T-helper 1 cell (primary cell): ENCODE measurements at places on chromosomes 5 and 9.

DNA sequence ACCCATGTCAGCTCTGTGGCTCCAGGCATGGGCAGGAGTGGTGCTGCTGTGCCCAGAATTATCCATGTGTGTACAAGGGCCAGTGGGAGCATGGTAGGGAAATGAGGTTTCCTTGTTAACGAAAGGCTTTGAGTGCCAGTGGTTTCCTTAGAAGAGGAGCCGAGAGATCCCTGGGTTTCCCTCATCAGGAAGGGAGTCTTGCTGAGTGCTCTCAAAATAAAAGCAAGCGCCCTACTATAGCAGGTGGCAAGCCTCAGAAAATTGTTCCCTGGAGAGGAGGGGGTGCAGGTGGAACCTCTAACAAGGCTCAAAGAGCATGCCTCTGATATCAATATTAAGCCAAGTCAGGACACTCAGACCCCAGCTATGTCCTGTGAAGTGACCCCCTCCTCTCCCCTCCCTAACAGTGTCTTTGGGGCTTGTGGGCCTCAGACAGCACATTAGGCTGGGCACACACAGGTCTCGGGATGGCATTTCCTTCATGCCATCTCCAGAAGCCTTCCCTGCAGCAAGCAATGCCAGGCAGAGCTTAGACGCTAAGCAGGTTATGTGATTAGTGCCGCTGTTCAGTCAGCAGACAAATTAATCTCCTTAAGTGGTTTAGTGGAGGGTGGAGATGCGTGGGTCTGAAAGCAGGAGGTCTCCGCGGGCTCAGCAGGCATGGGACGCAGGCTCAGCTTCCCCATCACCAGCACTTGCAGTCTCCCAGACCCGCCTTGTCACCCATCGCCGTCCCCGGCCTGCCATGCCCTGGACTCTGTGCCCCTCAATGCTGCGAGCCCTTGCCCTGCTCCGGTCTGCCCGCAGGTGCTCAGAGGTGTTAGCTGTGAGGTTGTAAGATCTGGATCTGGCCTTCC lies 60.0 kb upstream of the RARS1 start:
- no peak for DNase-seq

GRCh38 chr5:25646421-25647341 lies 1001.9 kb upstream of the CDH10 start:
- no peak for DNase-seq

GRCh38 chr9:74358959-74359358 lies 138.2 kb upstream of the RORB start:
- DNase-seq: no peak

DNA sequence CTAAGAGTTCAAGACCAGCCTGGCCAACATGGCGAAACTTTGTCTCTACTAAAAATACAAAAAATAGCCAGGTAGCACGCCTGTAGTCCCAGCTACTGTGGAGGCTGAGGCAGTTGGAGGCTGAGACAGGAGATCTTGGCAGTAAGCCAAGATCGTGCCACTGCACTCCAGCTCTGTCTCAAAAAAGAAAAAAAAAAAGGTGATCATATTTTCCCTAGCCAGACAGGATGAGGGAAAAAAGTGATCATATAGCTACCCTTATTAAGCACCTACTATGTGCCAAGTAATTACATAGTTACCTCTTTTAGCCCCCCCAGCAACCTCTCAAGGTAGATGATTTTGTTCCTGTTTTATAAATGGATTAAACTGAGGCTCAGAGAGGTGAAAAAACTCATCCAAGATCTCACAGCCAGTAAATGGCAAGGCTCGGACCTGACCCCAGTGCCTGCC lies 18.1 kb upstream of the RPL26L1 start:
- no peak for DNase-seq

GRCh38 chr5:104345222-104346016 lies 782.8 kb upstream of the NUDT12 start:
- DNase-seq: no peak

DNA sequence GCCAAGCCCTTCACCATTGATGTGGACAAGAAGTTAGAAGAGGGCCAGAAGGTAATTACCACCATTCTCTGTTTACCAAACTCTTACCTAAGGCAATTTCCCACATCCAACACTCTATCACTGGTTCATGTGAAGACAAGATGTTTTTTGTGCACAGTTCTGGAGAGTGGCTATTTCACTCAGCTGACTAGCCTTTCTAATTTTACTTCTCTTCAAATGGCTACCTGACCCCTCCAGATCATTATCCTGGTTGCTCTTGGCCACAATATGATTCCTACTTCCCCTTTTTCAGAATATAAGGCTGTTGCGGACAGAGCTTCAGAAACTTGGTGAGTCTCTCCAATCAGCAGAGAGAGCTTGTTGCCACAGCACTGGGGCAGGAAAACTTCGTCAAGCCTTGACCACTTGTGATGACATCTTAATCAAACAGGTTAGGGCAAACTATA lies 7.1 kb downstream of the KIF20A start:
- no peak for DNase-seq

- DNase-seq: no peak
Observed at GRCh38 chr9:108512426-108513173, 343.2 kb downstream of the ACTL7B start.

DNA sequence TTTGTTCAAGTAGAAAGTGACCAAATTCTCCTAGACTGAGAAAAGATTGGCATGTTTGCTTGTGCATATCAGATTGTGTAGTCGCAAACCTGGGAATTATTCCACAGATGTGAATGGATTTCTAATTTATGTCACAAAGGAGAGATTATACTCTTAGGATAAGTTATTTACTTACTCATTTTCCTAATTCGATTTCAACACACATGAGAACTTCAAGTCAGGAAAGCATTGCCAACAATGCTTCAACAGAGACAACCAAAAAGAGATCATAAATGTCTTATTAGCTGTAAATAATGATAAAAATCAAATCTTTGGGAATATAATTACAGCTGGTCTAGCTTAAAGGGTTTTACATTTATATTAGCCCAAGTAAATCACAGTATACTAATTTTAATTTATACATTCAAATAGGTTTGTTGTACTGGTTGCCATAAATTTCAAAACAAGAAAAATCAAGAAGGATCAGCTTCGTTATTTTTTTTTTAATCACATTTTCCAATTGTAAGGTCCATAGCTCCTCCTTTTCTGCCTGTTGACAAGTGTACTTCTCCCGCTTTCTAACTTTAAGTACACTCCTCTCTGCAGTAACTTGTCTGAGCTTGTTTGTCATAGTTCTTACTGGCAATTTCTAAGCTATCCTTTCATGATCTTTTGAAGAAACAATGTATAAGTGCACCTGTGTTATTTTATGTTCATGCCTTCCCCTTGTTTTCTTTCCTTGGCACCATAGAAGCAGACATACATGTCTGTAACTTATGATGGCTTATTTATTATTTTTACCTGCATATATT lies 246.6 kb downstream of the DEPDC1B start:
- DNase-seq: no peak

DNA sequence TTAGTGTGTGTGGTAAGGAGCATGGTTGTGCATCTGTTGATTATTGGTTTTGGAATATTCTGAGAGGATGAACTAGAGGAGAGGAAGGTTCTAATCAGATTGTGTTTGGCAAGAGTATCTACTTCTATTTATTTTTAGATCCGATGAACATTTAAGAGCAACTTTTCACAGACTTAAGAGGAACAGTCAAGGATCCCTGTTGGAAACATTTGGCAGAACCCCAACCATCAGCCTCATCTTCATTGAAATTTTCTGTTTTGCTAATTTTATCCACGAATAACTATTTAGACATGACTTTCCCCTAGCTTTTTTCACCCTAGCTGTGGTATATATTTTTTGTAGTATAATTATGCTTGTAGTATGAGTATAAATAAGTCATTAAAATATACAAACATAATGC lies 868.5 kb downstream of the MAT2B start:
- no peak for DNase-seq

GRCh38 chr5:157175071-157175612 lies 5.5 kb upstream of the ITK start:
- DNase-seq: no peak
